ENCODE measurements at places on chromosomes 3 and 15.

DNA sequence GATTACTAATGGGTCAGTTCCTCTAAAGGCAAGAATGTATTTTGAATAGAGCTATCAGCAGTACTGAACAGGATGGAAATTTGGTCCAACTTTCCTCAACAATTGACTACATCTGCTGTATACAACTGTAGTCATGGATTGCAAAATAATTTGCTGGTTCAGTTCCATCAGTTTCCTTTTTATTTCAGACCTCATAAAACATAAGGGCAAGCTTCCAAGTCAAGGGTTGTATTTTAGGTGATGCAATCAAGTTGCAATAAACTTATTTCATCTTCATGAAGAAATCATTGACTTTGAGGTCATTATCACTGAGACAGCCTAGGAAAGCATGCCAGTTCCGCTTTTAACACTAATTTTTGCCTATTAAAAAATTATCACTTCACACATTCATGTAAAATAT, 90.4 kb upstream of the TSEN2 start:
- no peak for DNase-seq

GRCh38 chr3:13536832-13537231, 12.1 kb upstream of the FBLN2 start:
- no peak for DNase-seq

DNA sequence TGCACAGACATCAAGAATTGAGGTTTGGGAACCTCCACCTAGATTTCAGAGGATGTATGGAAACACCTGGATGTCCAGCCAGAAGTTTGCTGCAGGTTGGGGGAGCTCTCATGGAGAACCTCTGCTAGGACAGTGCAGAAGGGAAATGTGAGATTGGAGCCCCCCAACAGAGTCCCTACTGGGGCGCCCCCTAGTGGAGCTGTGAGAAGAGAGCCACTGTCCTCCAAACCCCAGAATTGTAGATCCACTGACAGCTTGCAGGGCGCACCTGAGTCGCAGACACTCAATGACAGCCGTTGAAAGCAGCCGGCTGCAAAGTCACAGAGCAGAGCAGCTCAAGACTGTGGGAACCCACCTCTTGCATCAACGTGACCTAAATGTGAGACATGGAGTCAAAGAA, 34.6 kb upstream of the EPHA6 start:
- no peak for DNase-seq

- DNase-seq, result no peak
Observed at GRCh38 chr3:149575961-149576564, 81.8 kb downstream of the WWTR1 start.

GRCh38 chr15:32986147-32986546, 208.4 kb downstream of the FMN1 start:
- DNase-seq, result no peak
